ENCODE measurements at places on chromosomes 16 and 17.
A peak's percentile ranks its signal among the peaks of the same experiment; 100 is the strongest.

GRCh38 chr16:4465977-4466779 lies 8.2 kb downstream of the NMRAL1 start:
- DNase-seq: peak; percentile 64

GRCh38 chr16:75207831-75208230 lies 870 bp upstream of the CTRB2 start:
- no peak for DNase-seq

DNA sequence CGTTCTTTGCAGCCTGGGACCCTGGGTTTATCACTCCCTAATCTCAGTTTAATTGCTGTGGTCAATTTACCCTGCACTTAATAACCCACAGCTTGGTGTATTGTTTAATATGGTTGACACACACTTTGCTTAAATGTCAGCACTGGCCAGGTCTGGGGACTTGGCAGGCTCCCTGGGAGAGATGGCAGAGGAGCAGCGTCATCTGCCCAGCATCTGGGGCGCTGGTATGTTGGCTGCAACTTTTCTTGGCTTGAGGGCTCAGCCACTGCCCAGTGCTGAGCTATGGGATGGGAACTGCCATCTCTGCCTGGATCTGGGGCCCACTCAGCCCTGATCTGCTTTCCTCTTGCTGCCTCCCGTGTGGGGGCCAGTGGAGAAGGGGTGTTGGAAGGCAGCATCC lies 115.7 kb upstream of the IRX3 start:
- DNase-seq: no peak

- DNase-seq: no peak
Measured at GRCh38 chr17:39352511-39352910, 48.9 kb downstream of the FBXL20 start.

GRCh38 chr16:10980813-10981212 lies 36.4 kb downstream of the CLEC16A start:
- DNase-seq: no peak

DNA sequence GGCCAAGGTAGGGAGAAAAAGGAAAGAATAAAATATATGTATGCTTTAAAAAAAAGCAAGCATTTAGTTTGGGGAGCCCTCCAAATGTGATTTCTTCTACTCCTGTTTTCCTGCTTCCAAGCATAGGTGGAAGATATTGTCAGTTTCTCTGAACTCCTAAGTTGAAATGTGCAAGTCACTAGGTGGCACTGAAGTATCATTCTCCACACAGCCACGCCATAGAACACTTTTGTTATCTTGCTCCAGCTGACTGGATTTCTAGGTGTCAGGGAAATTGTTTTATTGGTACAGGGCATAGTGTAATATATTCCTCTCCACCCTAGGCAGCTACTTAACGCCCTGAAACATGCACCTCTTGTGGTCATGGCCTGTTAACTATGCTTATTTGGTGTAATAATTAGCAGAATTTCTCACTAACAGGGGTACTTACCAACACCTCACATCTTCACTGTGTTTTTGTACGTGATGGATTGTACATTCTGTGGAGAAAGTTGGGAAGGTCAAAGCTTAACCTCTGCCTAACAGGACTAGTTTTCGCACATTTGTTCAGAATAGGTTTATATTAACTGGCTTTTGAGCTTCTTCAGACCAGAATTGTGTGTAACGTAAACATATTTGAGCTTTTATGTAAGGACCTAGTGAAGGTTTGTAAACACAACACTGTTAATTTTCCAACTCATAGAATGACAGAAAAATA lies 69.3 kb downstream of the FTO start:
- DNase-seq: no peak

All from stimulated activated naive CD8-positive, alpha-beta T cell treated with anti-CD3 and anti-CD28 coated beads, Interleukin-15, Interleukin-2, amounts not matched to agents 100 U/mL and 50 U/mL, for 24 hours (primary cell).